ENCODE measurements at places on chromosomes 3 and 15. TPM values are rescaled to one million over a fixed set of nuclear protein-coding genes. Genes with fewer than 3 reads are reported as not detected.

The ARPP21 gene
- not detected for total RNA-seq

The RETNLB gene
- total RNA-seq = not detected

The MYO5C gene
- 22.3 TPM for total RNA-seq

The NUDT16 gene
- total RNA-seq = 12.8 TPM

The XCR1 gene
- not detected for total RNA-seq

The SYNPR gene
- not detected for total RNA-seq

The CIP2A gene
- 72.9 TPM for total RNA-seq

The THAP10 gene
- total RNA-seq = 9.1 TPM

The CACNA1D gene
- 1.9 TPM for total RNA-seq

The TNFAIP8L3 gene
- not detected for total RNA-seq

The KLHL6 gene
- total RNA-seq = not detected

The GFM1 gene
- total RNA-seq = 20.8 TPM

The CTXN2 gene
- not detected for total RNA-seq

The HIGD2B gene
- not detected for total RNA-seq

- DNase-seq = no peak
These were observed 7.2 kb downstream of the GHRL start for GRCh38 chr3:10285272-10286132.

DNA sequence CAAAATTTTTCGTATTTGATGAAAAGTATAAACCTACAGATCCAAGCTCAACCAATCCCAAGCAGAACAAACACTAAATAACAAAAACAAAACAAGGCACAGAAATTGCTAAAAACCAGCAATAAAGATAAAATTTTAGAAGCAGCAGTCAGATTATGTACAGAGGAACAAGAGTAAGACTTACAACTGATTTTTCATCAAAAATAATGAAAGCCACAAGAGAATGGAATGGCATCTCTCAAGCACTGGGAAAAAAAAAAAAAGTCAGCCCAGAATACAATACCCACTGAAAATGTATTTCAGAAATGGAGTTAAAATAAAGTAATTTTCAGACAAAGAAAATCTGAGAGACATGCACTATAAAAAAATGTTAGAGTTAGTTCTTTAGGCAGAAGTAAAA is 27.0 kb downstream of the GPR156 start:
- DNase-seq = no peak

- no peak for DNase-seq
These were observed 172.5 kb downstream of the NTRK3 start for GRCh38 chr15:88083811-88084760.

DNA sequence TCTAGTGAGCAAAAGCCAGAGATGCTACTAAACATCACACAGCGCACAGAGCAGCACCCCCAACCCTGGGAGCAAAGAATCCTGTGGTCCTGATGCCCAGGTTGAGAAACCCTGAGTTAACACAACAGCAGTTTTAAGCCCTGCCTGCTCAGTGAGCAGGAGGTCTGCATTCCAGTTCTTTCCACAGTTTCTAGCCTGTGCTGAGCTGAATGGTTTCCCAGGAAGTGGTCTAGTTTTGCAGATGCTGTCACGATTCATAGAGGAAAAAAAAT is 171.1 kb upstream of the PROK2 start:
- DNase-seq = no peak

DNA sequence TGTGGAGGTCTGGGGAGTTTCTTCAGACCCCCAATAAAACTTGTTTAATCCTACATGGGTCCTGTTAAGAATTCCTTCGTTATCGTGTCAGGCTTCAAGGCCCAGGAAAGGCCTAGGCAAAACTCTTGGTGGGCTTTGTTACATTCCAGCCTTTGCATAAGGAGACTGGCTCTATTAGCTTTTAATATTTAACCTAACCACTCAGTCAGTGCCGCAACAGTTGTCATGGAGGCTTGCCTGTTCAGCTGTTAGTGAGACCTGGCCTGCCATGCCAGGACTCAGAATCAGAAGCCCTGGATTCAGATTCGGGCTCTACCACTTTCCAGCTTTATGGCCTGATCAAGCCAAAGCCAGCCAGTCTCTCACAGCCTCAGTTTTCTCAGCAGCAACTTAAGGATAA is 19.6 kb downstream of the EIF1B start:
- DNase-seq = no peak

GRCh38 chr3:148896062-148896461 is 31.0 kb downstream of the CPA3 start:
- DNase-seq = no peak

DNA sequence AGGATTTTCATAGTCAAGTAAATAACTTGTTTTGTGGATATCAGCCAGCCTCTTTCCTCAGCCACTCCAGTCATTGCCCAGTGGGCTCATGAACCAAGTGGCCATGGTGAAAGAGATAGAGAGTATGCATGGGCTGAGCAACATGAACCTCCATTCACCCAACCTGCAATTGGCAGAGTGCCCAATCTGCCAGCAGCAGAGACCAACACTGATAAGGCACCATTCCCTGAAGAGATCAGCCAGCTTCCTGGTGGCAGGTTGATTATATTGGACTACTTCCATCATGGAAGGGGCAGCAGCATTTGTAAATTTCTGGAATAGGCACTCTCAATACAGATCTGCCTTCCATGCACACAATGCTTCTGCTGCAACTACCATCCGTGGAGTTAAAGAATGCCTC is 10.3 kb upstream of the MCF2L2 start:
- DNase-seq = no peak

GRCh38 chr3:52197499-52197841 is 490 bp upstream of the ALAS1 start:
- DNase-seq = no peak

DNA sequence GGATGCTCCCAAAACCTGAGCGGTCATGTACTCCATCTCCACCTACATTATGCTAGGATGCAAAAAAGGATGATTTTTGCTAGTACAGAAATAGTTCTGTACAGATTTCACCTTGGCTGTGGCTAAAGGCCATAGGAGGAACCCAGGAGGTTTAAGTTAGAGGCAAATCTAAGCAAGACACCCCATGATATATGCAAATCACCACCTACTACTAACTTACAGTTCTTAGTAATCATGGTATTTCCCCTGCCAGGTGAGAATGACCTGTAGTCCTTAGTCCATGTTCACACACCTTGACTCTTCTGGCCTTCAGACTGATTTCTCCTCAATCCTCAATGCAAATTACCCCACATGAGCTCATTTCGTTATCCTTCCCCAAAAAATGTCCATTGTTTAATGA is 154.2 kb downstream of the IMPG2 start:
- no peak for DNase-seq

DNA sequence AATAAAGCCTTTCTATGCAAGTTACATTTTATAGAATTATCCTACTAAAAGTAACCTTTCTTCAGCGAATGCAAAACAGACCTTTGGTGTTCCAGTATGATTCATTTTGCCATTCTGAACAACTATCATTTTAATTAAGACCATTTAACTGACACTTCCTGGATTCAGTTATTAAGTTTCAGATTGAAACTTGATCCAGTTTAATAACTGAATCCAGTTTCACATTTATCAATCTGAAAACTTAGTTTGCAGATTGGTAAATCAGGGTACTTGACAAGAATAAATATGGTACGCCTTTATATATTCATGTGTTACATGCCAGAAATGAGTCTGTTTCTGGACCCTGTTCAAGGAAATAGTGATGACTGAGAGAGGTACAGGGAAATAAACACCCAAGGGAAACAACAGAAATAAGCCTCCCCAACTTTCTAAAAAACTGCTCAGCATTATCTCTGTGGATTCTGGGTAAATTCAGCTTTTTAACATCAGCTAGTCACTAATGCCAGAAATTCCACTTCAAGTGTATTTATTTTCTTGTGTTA is 23.3 kb upstream of the NFKBIZ start:
- no peak for DNase-seq

DNA sequence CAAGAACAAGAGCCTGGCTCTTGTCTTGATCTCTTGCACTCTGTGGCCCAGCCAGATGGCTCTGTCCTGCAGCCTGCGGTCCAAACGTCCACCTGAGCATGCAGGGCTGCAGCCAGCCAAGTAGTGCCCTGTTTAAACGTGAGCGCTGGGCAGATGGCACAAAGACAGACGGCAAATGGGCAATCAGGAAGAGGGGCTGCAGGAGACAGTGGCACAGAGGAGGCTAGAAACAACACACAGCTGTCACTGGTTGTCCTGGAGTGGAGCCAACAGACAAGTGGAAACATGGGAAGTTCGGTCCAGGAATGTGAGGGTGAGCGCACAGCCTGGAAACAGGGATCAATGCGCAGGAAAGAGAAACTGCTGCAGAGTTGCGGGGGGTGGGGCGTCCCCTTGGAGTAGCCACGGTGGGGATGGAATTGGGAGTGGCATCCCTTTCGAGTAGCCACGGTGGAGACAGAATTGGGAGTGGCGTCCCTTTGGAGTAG is 10.7 kb upstream of the ZXDC start:
- DNase-seq = no peak

GRCh38 chr3:57700737-57701136 is 7.9 kb upstream of the DENND6A start:
- DNase-seq = no peak

- DNase-seq = no peak
These were observed 5.5 kb downstream of the CCPG1 start for GRCh38 chr15:55402707-55403106.

DNA sequence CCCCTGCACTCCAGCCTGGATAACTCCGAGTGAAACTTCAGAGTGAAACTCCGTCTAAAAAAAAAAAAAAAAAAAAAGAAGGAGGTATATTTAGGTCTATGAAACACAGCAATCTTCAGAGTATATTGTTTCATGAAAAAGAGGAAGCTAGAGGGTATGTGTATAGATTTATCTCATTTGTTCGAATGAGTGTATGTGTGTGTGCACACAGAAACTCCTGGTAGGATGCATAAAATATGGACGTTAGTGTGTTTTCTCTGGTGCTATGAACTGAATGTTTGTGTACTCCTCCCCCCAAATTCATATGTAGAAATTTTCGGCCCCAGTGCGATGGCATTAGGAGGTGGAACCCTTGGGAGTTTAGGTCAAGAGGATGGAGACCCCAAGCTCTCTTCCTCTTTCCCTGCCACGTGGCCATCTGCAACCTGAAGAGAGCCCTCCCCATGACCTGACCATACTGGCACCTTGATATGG is 98.6 kb upstream of the KLF13 start:
- DNase-seq = no peak

- DNase-seq = no peak
These were observed 135.3 kb downstream of the LRTM1 start for GRCh38 chr3:54792584-54792983.

DNA sequence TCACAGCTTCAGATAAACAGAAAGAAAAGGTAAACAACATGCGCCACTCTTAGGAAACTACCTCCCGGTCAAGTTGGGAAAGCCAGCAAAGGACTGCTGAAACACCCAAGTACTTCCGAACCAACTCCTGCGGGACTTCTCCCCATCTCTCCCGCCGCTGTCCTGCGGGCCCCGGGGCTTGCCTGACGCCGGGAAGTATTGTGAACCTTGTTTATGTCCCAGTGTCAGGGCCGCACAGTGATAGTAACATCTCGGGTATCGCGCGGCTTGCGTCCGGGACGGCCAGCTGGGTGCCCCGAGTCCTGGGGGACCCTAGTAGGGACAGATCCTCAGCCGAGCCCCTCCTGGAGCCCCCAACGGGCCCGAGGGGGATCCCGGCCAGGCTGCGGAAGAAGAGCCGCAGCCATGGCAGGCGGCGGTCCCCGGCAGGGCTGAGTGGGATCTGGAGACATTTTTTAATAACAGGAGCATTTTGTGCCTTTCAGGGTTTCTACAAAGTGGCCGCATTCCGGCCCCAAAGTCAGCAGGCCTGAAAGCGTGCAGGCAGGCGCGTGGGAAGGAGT is 756 bp downstream of the CLPX start:
- no peak for DNase-seq

- no peak for DNase-seq
These were observed 6.8 kb upstream of the CLK3 start for GRCh38 chr15:74608786-74609185.

DNA sequence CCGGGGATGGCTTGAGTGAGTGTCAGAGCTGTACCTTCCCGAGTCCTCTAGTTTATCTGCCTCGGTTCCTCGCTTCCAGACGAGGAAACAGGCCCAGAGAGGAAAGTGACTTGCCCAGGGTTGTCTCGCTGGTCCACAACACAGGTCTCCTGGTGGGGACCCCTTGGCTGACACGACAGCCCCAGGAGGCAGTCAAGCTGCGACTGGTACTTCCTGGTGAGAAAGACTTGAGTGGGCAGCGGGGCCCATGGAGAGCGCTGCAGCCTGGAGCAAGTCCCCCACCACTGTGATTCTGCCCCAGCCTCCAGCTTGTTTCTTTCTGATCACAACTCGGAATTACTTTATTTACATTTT is 600 bp upstream of the CHRNA5 start:
- no peak for DNase-seq

- no peak for DNase-seq
These were observed 259.3 kb downstream of the NAALADL2 start for GRCh38 chr3:175118382-175118941.

DNA sequence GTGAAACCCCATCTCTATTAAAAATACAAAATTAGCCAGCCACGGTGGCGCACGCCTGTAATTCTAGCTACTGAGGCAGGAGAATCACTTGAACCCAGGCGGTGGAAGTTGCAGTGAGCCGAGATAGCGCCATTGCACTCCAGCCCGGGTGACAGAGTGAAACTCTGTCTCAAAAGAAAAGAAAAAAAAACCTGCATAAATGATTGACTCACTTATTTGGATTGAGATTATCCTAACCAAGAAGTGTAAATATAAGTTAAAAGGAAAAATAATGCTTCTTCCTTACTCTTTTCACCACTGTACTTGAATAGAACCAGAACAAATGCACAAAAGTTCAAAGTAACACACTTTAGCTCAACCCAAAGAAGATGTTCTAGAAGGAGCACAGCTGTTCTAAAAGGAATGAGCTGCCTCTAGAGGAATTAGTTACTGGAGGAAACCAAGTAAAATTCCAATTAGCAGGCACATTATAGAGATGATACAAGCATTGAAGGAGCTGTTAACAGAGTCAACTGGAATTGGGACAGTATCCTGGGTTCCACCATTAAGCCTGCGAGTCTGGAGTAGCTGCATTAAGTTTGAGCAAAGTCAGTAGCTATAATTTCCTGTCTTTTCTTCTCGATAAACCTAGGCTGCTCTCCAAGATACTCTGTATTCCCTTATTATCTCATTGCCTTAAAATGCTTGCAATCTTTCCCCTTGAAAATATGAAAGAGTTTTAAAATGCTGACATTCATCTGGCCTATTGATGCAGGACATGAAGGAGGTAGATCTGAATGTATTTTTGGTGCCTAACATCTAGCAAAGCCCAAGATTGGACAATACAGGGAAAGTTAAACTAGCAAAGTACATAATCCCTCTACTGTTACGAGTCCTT is 9.5 kb downstream of the MTHFS start:
- no peak for DNase-seq

- no peak for DNase-seq
These were observed 4.1 kb downstream of the TF start for GRCh38 chr3:133750259-133750656.

Measured in epithelial cell of proximal tubule (primary cell).